Keratinocyte (primary cell): ENCODE measurements at places on chromosomes 12 and 14. TPM values are rescaled to one million over a fixed set of nuclear protein-coding genes. Genes with fewer than 3 reads are reported as not detected.

LTBP2 gene
- polyA plus RNA-seq, result 23.9 to 40.7 TPM (median 26.6 TPM) in 3 replicates

GRCh38 chr14:104676694-104677511, 12.5 kb upstream of the INF2 start:
- no peak overlapping the region for H3K4me3 ChIP-seq
- H3K27me3 ChIP-seq, result no peaks in the 10 kb centered on the region
- no peaks in the 10 kb centered on the region for H3K36me3 ChIP-seq
- H3K4me1 ChIP-seq, result peaks cover 37% of the 10 kb centered on the region
- no peak for DNase-seq

GYS2 gene
- not detected in 3 replicates for polyA plus RNA-seq

KRT6B gene
- 1,722 to 4,902 TPM (median 2,016 TPM) in 3 replicates for polyA plus RNA-seq

DNA sequence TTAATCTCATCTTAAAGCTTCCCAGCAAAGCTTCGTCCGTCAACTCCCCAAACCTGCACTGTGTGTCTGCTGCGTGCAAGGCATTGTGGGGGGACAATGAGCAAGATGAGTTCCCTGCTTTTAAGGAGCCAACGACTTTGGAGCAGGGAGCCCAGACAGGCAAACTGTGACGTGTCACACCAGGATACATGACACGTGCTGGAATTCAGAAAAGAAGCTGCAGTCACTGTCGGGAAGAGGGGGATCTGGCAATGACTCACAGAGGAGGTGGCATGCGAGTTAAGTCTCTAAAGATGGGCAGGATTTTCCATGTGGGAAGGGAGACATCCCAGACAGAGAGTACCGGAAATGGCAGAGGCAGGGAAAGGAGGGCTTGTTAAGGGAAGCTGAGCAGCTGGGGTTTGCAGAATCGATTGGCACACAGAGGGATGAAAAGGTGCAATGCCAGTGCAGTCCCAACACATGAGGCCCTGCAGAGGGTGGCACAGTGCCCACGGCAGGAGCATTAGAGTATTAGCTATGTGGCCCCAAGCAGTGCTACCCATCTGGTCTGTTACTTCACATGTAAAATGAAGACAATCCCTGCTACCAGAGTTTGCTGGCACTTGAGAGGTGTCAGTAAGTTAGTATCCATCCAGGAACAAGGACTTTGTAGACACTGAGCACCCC, 52.9 kb downstream of the SETD3 start:
- no peak overlapping the region for H3K27ac ChIP-seq
- peaks cover 18% of the 10 kb centered on the region for H3K36me3 ChIP-seq
- no peak overlapping the region for H3K4me3 ChIP-seq
- H3K27me3 ChIP-seq, result no peaks in the 10 kb centered on the region

REP15 gene
- 0.59 to 1.8 TPM (median 1.6 TPM) in 3 replicates for polyA plus RNA-seq
